Germinal center (tissue), 1 donor: ENCODE measurements at places on chromosomes 2 and 18.

- DNase-seq = no peak
Measured at GRCh38 chr18:32201948-32202672, 12.3 kb downstream of the MEP1B start.

GRCh38 chr2:30155889-30156658 is 9.3 kb downstream of the YPEL5 start:
- DNase-seq = no peak

- DNase-seq = no peak
Measured at GRCh38 chr2:148817210-148817708, 57.8 kb upstream of the KIF5C start.

DNA sequence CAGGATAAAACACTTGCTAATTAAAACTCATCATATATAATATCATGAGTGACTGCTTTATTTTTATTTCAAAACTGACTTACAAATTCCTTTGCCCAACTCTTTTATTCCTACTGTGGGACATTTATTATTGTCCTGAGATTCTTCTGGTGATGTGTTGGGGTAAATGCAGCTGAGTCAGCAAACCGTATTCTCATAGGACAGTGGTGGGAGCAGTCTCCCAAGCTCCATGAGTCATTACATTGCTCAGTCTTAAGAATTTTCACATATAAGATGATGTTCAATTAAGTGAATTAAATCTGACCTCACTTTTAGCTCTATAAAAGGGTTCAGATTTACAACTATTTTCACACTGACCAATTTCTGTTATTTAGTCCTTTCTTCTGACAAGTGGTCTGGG is 1530.7 kb downstream of the LRP1B start:
- DNase-seq = no peak

GRCh38 chr18:55370936-55371335 is 217.1 kb downstream of the TCF4 start:
- DNase-seq = no peak

- DNase-seq = no peak
Measured at GRCh38 chr2:83051538-83052170, 1407.4 kb downstream of the SUCLG1 start.

DNA sequence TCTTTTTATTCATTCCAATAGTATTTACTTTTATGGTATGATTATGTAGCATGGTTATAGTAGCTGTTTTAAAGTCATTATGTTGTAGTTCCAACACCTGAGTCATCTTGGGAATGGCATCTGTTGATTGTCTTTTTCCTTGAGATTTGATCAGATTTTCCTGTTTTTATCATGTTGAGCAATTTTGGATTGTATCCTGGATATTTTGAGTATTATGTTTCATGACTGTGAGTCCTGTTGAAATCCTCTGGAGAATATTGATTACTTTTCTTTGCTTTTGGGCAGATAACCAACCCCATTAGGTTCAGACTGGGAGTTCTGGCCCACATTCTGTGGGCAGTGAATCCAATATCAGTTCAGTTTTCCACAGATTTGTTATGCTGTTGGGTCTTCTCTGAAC is 163.2 kb upstream of the SPRED2 start:
- DNase-seq = no peak

DNA sequence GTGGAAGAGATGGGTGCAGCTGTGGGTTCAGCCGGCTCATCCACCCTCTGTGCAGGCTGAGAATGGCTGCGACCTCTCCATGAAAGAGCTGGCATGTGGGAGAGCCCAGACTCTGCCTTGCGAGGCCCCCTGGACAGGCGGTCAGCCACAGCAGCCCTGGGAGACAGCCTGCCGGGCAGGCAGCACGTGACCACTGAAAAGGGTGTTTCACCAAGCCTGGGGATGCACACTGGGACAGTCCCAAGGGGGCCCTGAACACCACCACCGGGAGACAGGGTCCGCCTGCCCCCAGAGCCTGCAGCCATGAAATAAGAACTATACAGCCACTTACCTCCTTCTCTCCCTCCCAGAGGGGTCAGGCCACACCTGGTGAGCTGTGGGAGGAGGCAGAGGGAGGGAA is 11.5 kb downstream of the RFX8 start:
- DNase-seq = no peak

GRCh38 chr2:41414486-41415230 is 633.2 kb upstream of the PKDCC start:
- DNase-seq = peak; percentile 2

- DNase-seq = no peak
Measured at GRCh38 chr2:181185421-181185820, 205.0 kb downstream of the UBE2E3 start.

DNA sequence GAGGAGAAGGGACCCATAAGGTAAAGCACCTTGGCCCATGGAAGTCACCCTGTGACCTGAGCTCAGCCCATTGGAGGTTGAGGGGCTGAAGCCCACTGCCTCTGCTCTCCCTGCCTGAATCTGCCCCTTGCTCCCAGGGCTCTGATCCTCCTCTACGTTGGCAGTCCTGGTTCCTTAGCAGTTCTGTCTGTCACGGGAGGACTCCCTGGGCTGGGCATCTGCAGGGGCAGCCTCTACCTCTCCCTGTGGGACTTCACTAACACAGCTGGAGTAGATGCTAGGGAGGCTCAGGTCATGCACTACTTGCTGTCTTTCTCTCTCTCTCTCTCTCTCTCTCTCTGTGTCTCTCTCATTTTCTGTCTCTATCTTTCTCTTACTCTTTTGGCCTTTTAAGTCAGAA is 8.7 kb downstream of the GYPC start:
- no peak for DNase-seq

DNA sequence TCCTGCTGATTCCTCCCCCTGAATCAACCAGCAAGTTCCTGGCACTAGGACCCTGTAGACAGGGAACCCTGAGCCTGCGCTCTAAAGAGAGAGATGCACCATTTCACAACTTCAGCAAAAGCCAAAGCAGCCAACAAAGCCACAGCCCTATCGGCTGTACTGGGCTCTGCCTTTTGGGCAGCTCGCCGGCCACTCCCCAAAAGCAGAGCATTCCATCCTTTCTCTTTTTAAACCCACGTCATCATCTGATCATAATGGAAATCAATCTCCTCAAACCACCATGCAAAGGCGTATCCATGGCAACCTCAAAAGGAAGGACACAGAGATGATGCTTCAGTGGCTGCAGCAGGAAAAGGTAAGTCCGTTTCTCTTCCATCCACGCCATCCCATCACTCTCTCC is 5.3 kb upstream of the DCTN1 start:
- no peak for DNase-seq

- DNase-seq = no peak
Measured at GRCh38 chr2:164028814-164029534, 293.2 kb upstream of the FIGN start.

DNA sequence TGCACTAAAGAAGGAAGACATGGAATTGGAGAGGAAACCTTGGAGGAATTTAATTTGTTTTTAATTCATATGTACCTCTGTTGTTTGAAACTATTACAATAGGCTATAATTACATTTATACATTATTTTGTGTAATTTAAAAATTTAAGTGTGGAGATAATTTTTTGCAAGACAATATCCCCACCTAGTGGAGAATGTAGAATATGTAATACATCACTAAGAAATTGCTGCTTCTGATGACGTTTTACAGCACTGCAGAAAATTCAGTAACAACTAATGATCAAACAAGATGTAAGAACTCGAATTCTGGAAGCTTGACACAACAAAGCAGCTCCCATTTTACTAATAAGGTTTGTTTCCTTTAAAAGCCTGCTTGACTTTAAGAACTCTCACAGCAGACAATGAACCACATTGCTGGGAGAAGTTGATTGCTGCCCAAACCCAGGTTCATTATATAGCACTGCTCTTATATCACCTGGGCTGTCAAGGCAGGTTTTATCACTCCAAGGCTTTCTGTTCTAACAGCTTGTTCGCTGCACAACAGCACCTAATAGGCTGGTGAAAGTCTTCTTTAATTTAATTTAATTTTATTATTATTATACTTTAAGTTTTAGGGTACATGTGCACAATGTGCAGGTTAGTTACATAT is 53.4 kb downstream of the THADA start:
- peak; percentile 38 for DNase-seq

GRCh38 chr2:205610437-205610836 is 71.9 kb upstream of the NRP2 start:
- DNase-seq = no peak

DNA sequence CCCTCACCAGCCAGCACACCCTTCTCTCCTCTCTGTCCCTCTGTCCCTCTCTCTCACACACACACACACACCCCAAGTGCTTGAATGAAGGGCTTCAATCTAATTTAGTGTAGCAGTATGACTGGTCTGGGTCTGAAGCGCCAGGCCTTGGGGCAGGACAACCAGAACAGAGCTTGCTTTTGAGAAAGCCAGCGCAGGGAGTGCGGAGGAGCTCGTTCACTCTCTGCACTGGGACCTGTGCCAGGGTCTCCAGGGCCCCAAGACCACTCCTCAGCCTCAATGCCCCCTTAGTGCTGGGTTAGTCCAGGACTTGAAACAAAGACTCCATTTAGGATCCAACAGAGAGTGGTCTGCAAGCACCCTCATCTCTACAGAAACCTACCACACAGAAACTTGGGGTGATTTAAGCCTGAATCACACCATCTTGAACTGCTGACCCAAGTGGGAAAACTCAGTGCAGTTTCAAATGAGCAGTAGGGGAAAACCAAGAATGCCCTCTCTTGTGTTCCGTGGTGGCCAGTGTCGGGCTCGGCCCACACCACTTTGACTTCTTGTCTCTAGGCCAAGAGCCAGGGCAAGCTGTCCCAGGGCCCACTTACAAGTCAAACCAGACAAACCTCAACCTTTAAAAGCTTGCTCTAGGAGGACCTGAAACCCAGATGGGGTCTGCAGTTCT is 66.6 kb upstream of the WIPF1 start:
- no peak for DNase-seq

GRCh38 chr2:95384854-95385569 is 17.5 kb upstream of the FAHD2A start:
- no peak for DNase-seq

DNA sequence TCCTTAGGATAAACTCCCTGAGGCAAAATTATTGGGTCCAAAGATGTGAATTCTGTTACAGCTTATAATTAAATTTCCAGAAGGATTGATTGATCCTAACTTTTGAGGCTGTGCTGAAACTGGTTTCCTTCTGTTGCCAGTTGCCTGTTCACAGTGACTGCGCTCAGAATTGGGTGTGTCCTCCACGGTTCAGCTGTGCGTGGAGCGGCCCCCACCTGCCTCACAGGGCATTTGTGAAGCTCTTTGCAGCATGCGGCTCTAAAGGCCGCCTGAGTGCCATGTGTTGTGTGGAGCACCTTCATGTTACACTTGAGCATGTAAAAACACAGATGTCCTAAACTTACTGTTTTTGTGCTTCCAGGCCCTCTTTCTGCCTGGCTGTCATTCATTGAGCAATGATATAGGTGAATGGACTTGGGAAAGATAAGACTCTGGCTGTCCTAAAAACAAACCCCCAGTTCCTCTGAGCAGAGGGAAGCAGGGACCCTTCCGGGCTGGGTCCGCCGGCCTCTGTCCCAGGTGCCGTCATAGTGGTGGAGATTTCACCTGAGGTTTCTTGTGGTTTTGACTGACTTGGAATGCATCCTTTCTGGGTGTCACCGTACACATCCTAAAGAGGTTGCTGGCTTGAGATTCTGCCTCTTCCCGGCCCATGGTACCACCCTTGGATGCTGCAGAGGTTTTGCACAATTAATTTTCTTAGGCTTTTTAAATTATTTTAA is 173.6 kb downstream of the LDLRAD4 start:
- DNase-seq = no peak

- DNase-seq = no peak
Measured at GRCh38 chr2:36698993-36699392, 2.5 kb downstream of the VIT start.

DNA sequence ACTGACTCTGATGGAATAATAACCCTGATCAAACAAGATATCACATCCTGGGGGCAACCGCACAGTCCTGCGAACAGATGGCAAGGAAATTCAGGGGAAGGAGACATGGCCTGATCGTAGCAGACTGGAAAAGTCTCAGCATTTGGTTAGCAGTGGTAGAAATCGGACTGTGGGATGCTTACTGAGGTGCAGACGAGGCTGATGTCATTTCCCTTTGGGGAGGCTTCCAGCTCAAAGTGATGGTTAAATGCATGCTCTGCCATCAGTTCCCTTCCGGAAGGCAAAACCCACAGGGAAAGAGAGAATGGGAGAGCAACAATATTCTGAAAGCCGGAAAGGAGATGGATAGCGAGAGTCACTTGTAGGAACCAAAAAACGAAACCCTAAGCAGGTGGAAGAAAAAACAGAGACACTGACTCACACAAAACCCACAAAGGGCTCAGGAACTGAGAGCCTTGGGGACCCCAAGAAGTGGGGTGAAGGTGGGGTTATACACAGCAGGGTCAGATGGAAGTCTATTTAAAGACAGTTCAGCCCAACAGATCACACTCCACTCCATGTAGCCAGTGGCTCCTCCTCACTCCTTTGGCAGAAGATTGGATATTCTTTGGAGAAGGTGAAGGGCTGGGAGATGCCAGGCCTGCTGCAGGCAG is 93.1 kb downstream of the INPP5D start:
- no peak for DNase-seq

- DNase-seq = no peak
Measured at GRCh38 chr2:70520825-70521224, 32.8 kb downstream of the TGFA start.

DNA sequence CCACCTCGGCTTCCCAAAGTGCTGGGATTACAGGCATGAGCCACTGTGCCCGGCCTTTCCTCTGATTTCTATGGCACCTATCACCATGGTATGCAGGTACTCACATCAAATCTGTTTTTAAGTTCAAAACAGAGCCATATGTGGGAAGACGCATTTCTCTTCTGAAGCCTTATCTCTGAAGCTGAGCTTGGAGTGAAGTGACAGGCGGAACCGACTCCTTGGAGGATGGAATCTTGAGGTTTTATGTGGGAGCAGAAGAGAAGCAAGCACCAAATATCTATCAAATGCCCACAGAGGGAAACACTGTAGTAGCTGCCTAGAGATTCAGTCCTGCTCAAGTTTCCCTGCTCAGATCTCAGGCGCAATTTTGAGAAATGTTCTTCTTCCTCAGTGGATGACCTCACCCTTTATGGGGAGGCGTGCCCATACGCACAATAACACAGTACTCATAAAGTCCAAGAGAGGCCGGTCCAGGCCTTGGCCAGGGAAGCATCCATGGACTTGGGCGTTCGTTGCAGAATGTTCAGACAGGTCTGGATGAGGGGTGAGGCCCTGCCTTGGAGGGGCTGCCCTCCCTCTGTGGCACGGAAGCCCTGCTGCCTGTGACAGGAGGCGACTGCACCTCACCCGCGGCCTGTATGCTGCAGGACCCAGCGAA is 67.9 kb downstream of the HNRNPLL start:
- DNase-seq = no peak

DNA sequence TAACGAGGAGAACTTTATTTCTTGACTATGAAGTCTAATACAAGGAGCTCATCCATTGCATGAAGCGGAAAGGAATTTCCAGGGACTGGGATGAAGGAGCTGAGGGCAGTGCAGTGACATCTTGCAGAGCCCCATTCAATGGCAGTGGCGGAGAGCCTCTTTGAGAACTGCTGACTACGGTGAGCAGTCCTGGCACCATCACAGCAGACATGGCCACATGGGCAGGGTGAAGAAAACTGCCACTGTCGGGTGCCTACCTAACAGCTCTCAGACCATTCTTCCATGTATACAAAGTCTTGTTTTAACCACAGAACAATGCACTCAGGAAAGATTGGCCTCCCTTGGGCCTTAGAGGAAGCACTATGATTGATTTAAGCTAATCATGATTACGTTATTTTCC is 506.1 kb upstream of the DCC start:
- DNase-seq = no peak
